ENCODE measurements at places on chromosomes 6 and 20.

- no peak for DNase-seq
Observed at GRCh38 chr20:33769043-33769442, 37.2 kb downstream of the ZNF341 start.

GRCh38 chr20:22698259-22698842 is 114.0 kb upstream of the FOXA2 start:
- no peak for DNase-seq

DNA sequence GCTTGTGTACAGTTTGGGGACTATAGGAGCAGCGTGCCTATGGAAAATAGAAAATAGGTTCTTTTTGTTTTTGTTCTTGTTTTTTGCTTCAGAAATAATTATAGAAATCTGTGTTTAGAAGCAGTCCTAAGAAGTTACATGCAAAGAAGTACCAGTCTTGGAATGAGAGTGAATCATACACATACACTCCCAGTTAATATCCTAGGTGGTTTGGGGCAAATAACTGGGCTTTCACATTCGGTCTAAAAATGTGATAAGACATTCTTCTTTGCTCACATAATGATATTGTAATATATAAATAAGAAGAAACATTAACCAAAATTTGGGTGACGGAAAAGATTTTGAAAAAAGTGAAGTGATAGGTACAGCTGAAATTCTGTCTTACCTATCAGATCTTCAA is 61.0 kb downstream of the ENPP1 start:
- DNase-seq = no peak

- DNase-seq = no peak
Observed at GRCh38 chr20:2708073-2708415, 15.5 kb downstream of the EBF4 start.

DNA sequence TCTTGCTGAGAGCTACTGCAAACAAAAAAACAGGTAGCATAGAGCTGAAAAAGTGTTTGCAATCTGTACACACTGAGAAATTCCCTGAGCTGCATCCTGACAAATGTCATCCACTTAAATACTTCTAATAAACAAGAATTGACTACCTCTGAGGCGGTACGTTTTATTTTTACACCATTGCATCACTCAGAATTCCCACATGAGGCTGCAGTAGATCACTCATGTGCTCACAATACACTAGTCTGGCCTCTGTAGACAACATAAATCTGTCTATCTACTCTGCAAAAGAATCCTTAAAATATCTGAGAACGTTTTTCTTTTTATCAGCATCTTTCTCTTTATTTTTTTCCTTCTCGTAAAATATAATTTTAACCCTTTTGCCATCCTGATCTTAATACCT is 661.4 kb downstream of the EPHA7 start:
- no peak for DNase-seq

- no peak for DNase-seq
Observed at GRCh38 chr6:111205502-111205901, 118.2 kb downstream of the SLC16A10 start.

GRCh38 chr20:37341632-37342031 is 4.3 kb upstream of the SRC start:
- no peak for DNase-seq

DNA sequence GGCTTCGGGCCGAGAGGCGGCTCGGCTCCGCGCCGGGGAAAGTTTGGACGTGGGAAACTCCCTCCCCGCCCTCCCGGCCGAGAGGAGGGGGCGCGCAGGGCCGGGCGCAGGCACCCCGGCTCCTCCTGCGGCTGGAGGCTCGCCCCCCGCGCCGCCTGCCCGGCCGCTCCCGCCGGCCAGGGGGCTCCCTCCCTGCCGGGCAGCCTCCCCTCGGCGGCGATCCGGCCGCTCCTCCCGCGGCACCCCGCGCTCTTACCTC is 370 bp downstream of the CDH22 start:
- no peak for DNase-seq

GRCh38 chr6:17867880-17868279 is 119.6 kb downstream of the KIF13A start:
- DNase-seq = no peak

DNA sequence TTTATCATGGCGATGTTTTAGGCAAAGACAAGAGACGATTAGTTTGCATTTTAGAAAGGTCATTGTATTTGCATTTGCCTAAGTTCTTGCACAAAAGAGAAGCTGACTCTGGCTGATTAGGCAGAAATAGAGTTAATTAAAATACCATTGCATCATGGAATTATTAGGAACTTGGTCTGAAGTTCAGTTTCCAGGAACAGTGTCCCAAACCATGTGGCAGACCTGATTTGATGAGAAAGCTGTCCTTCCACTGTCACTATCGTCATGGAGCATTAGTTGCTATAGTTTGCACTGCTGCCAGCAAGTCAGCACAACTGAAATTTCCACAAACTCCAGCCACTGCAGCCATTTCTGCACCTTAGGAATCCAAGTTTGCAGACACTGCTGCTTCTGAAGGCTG is 24.3 kb upstream of the MCUR1 start:
- no peak for DNase-seq

- DNase-seq = no peak
Observed at GRCh38 chr6:22447249-22448196, 121.8 kb upstream of the HDGFL1 start.

All from activated CD4-positive, alpha-beta T cell treated with anti-CD3 and anti-CD28 coated beads for 36 hours (primary cell).